GM13977 (cell line): ENCODE measurements at places on chromosomes 3 and 15.
A peak's percentile ranks its signal among the peaks of the same experiment; 100 is the strongest.

DNA sequence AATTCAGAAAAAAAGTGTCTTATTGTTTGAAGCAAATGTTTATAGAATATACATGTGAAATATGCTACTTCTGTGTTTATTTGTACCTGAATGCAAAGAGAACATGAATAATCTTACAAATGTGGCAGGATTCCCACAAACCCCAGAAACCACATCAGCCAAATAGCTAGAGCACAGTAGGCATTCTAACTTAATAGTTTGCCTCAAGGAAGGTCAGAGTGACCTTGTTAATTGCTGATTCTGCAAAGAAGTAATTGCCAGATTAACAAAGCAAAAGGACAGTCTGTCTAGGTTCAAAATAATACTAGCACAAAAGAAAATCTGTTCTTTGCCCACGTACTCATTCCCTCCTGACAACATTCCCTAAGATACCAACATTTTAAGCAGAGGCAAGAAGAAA lies 604.0 kb downstream of the PYDC2 start:
- no peak for DNase-seq

DNA sequence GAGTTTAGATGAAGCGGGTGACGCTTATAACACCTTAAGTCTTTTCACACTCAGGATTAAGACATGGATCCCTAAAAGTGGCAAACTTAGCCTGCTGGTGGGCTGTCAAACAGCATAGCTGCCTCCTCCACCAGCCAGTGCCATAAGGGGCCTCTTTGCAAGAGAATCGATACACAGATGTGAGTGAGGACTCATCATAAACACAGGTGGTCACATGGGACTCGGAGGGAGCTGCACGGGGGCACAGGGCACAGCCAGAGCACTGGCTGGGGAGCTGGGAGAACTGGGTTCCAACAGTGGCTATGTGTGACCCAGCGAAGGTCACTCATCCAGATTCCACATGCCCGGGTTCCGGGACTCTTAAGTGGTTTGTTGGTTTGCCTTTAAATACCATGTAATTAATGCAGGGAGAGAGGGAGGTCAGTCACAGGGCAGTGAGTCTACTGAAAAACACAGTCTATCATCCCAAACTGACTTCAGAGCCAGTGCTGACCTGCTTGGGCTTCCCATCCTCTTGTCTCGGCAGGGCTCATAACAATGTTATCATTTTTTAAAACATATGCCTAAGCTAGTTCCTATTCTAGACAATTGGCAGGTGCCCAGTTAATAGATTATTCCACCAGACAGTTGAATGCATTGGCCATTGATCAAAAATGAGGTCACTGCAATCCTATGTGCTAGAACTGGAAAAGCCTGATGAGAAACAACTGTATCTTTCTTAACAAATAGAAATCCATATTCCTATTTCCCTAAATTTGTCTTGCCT lies 51.8 kb downstream of the SLC12A8 start:
- DNase-seq = no peak

- no peak for DNase-seq
Measured at GRCh38 chr3:134372396-134373270, 1.6 kb downstream of the AMOTL2 start.

- DNase-seq = peak; percentile 25
Measured at GRCh38 chr3:188339410-188340295, 185.7 kb downstream of the LPP start.

DNA sequence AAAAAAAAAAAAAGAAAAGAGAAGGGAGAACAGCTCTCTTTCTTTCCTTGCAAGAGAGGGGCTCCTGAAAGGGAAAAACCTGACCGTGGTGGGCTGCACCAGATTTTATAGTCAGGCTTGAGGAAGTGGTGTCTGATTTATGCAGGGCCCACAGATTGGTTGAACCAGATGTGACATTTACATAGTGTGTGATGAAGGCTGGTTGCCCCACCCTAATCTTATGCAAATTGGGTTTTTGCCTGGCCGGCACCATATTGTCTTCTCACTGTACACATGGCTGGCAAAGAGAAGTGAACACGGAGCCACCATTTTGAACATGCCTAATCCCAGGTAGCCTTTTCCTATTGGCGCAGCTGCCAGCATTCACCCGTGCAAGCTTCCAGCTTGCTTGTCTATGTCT lies 154.4 kb downstream of the OXSM start:
- DNase-seq = no peak

GRCh38 chr15:61479613-61480012 lies 250.5 kb upstream of the RORA start:
- DNase-seq = no peak

DNA sequence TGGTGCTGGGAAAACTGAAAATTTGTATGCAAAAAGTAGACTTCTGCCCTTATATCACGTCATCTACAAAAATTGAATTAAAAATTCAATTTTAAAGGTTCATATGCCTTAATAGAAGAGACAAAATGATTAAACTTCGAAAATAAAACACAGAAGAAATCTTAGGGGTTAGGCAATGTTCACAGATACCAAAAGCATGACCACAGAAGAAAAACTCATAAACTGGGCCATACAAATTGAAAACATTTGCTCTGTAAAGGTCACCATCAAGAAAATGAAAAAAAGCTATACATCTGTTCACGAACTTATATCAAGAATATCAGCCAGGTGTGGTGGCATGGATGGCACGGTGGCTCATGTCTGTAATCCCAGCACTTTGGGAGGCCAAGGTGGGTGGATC lies 245.1 kb downstream of the PCCB start:
- no peak for DNase-seq

- no peak for DNase-seq
Measured at GRCh38 chr3:170458285-170458684, 39.6 kb downstream of the CLDN11 start.

- peak; percentile 64 for DNase-seq
Measured at GRCh38 chr3:170632780-170633179, 46.9 kb upstream of the SLC7A14 start.

GRCh38 chr3:186625600-186626042 lies 12.8 kb downstream of the AHSG start:
- no peak for DNase-seq

DNA sequence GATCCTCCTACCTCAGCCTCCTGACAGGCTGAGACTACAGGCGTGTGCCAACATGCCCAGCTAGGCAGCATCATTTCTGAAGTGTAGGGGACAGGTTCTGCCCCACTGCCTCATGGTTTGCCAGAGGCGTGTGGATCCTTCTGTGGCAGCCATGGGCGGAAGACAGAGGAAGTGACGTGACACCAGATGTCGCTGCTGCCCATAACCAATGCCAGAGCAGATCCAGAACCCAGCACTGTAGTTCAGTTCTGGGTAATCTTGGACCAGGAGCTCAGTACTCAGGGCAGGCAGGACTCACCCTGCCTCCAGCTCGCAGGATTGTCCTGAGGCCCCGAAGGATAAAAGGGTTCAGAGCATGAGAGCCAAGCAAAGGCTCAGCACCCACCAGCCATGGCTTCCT lies 8.2 kb downstream of the RBPMS2 start:
- no peak for DNase-seq

DNA sequence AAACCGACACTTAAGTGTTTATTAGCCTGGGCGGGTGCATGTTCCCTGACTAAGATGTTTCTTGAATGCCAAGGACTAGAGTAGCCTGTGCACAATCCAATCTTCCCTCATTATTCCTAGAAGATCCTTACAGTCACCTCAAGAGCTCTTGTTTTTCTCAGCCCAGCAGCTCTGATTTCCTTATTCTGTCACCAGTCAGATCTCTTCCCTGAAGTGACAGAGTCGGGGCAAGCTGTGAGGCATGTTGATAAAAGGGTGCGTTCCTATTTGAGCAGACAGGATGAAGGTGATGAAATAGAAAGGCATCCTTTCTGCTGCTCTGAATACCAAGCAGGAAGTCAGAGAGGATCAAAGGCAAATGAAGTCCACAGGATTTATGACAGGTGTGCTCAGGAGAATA lies 125.6 kb upstream of the MCTP2 start:
- no peak for DNase-seq

GRCh38 chr15:63556246-63556645 lies 40.9 kb upstream of the FBXL22 start:
- DNase-seq = no peak
